ENCODE measurements at places on chromosomes 13 and 19.

DNA sequence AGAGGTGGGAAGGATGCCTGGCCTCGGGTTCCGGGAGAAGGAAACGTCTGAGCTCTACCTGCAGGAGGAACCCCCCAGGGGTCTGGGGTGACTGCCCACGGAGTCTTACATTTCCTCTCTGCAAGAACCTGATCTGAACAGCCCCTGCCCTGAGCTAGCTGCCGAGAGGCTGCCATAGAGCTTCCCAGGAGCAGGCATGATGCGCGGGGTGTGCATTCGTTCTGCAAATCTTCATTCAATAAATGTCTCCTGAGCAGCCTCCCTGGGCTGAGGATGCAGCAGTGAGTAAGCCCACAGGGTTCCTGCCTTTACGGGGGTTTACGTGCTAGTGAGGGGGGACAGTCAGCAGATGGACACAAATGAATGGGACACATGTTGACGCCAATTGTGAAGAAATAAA is 1.5 kb upstream of the SHISA7 start:
- no peak for DNase-seq

DNA sequence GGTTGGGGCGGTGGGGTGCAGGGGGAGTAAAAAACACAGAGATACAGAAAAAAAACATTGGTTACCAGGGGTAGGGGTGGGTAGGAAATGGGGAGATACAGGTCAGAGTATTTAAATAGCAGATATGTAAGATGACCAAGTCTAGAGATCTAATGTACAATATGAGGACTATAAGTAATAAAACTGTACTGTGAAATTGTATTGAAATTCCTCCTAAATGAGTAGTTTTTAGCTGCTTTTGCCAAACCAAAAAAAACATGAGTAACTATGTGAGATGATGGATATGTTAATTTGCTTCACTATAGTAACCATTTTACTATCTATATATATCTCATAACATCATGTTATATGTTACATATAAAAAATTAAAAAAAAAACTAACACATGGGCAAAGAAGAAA is 29.6 kb downstream of the VWA8 start:
- DNase-seq, result no peak

- no peak for DNase-seq
These were observed 66.1 kb downstream of the URI1 start for GRCh38 chr19:30008169-30008568.

GRCh38 chr19:54030895-54031586 is 32.7 kb downstream of the VSTM1 start:
- DNase-seq, result no peak

- DNase-seq, result no peak
These were observed 82.0 kb downstream of the KLF5 start for GRCh38 chr13:73140801-73141200.
